ENCODE measurements at places on chromosomes 2 and 18. TPM values are rescaled to one million over a fixed set of nuclear protein-coding genes. Genes with fewer than 3 reads are reported as not detected.

- no peak for DNase-seq
- no peaks in the 10 kb centered on the region for H3K27me3 ChIP-seq
- H3K27ac ChIP-seq = no peak overlapping the region
- no peaks in the 10 kb centered on the region for H3K36me3 ChIP-seq
- H3K4me3 ChIP-seq = no peak overlapping the region
- no peaks in the 10 kb centered on the region for H3K4me1 ChIP-seq
Measured at GRCh38 chr2:79393107-79393685, 119.7 kb upstream of the CTNNA2 start.

DNA sequence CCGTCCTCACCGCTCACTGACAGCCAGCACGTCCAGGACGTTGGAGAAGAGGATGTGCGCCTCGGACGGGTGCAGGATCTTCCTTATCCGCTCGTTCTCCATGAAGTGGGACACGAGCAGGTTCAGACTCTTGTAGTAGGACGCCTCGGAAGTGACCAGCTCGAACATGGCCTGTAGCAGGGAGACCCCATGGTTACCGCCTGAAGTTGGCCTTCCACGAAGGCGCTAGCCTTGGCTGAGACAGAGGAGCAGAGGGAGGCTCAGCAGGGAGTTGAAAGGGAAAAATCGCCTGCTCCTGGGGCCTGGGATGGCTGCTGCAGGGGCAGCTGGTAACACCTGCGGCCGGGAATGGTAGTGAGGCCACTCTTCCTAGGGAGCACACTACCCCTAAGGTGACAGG is 24.7 kb downstream of the SNORC start:
- no peak overlapping the region for H3K4me3 ChIP-seq
- DNase-seq = no peak
- peaks cover 9% of the 10 kb centered on the region for H3K27me3 ChIP-seq
- H3K27ac ChIP-seq = no peak overlapping the region

DNA sequence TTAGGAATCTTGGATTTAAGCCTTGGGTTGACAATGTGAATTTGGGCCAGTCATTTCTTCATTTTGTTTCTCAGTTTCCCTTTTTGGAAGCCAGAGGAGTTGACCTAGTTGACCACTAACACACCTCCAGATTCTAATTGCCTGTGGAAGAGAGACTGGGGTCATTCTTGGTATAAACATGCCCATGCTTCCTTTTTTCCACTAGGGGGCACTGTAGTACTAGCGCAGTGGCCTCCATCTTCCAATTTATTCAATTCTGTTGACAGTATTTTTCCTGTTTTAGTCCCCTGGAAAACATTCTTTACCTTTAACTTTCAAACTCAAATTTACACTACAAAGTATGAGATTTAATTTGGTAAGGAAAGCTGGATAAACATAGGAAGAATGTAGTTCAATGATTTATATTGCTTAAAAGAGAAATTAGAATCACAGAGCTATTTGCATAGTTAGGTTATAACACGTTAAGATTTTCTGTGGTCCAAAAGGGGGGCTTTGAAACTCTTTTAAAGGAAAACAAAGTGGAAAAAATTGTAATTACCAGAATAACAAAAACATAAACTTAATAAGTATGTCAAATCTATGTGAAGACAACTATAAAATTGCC is 57.5 kb upstream of the AGPS start:
- H3K27me3 ChIP-seq = no peaks in the 10 kb centered on the region
- no peak overlapping the region for H3K4me3 ChIP-seq
- H3K27ac ChIP-seq = no peak overlapping the region
- DNase-seq = peak; percentile 42
- peaks cover 7% of the 10 kb centered on the region for H3K4me1 ChIP-seq

GRCh38 chr2:45843136-45843535 is 191.7 kb downstream of the PRKCE start:
- H3K27ac ChIP-seq = no peak overlapping the region
- no peak for DNase-seq
- peaks cover 12% of the 10 kb centered on the region for H3K4me1 ChIP-seq
- H3K36me3 ChIP-seq = peaks cover 4% of the 10 kb centered on the region
- no peak overlapping the region for H3K4me3 ChIP-seq

DNA sequence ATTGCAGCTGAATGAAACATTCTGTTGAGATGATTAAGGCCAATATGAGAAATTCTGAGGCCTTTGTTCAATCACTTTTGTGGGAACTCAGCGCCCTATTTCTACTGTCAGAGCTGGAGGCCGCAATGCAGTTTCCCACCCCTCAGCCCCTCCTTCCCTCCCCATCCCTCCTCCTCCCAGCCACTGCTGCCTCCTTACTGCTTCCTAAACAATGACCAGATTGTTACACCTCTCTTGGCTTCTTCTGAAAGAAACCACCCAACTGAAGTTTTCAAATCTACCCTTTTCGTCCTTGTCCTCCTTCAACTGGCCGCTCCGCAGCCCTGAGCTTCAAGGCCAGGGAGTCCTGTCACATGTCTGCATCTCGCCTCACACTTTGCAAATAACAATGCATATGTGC is 36.7 kb upstream of the MAPK4 start:
- no peak for DNase-seq
- H3K36me3 ChIP-seq = no peaks in the 10 kb centered on the region
- no peaks in the 10 kb centered on the region for H3K4me1 ChIP-seq
- H3K4me3 ChIP-seq = no peak overlapping the region

NBEAL1 gene
- 7.9 TPM for total RNA-seq

MYCN gene
- 0.19 TPM for total RNA-seq

INHBB gene
- not detected for total RNA-seq

CFAP65 gene
- not detected for total RNA-seq
